Right atrium auricular region (tissue), 2 donors: ENCODE measurements at places on chromosomes 5 and 9.

- H3K4me1 ChIP-seq, result no peaks in the 10 kb centered on the region
- DNase-seq, result no peak
- no peaks in the 10 kb centered on the region for H3K27me3 ChIP-seq
- H3K4me3 ChIP-seq, result no peak overlapping the region
- no peak overlapping the region for H3K27ac ChIP-seq
Observed at GRCh38 chr9:77464661-77465060, 183.5 kb downstream of the GNA14 start.

GRCh38 chr9:133505901-133506652 lies 18.7 kb downstream of the MYMK start:
- H3K36me3 ChIP-seq, result no peaks in the 10 kb centered on the region
- no peaks in the 10 kb centered on the region for H3K4me1 ChIP-seq
- peak overlapping the region; percentile 75 for H3K27ac ChIP-seq
- peak; percentile 85 for DNase-seq
- no peak overlapping the region for H3K4me3 ChIP-seq

DNA sequence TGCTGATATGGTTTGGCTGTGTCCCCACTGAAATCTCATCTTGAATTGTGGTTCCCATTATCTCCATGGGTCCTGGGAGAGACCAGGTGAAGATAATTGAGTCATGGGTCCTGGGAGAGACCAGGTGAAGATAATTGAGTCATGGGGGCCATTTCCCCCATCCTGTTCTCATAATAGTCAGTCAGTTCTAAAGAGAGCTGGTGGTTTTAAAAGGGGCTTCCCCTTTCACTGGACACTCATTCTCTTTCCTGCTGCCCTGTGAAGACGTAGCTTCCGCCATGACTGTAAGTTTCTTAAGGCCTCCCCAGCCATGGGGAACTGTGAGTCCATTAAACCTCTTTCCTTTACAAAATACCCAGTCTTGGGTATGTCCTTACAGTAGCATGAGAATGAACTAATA lies 99.6 kb downstream of the TRIM32 start:
- H3K36me3 ChIP-seq, result no peaks in the 10 kb centered on the region
- H3K4me1 ChIP-seq, result no peaks in the 10 kb centered on the region
- no peak overlapping the region for H3K27ac ChIP-seq
- no peak overlapping the region for H3K4me3 ChIP-seq
- DNase-seq, result no peak
- H3K27me3 ChIP-seq, result no peaks in the 10 kb centered on the region

DNA sequence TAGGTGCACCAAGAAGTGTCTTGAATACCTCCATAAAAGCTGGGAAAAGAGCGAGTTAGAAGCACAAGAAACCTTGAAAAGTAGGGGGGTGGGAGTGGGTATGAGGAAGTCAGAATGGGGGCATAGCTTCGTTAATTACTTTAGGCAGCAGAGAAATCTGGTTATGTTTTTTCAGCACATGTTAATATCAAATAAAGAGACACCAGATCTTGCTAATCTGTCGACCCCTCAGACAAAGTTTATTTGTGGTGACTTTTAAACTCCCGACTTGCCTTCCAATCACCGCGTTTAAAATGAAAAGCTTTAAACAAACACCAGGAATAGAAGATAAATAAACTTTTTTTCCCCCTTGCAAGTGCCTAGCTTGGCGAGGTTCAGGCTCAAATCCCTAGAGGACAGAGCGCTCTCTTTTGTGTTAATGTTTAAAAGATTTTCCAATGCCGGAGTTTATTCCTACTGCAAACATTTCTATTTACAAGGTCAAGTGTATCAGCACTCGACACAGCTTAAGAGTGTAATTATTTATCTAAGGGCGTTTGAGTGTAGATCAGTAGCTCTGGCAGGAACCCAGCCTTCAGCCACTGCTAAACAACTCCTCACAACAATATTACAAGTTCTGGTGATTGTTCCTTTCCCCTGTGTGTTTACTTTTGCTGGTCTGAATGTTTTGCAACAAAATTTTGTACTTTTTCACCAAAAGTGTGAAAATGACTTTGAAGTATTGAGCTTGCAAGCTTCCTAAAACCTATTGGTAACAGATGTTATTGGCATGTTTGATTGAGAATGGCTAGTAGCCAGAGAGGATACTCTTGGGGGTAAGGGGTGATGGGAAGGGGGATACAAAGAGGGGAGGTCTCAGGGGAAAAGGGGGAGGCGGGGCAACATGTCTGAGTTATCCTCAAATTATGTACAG lies 3.8 kb downstream of the GAS1 start:
- no peaks in the 10 kb centered on the region for H3K27me3 ChIP-seq
- H3K27ac ChIP-seq, result no peak overlapping the region
- H3K4me1 ChIP-seq, result no peaks in the 10 kb centered on the region
- no peak overlapping the region for H3K4me3 ChIP-seq

DNA sequence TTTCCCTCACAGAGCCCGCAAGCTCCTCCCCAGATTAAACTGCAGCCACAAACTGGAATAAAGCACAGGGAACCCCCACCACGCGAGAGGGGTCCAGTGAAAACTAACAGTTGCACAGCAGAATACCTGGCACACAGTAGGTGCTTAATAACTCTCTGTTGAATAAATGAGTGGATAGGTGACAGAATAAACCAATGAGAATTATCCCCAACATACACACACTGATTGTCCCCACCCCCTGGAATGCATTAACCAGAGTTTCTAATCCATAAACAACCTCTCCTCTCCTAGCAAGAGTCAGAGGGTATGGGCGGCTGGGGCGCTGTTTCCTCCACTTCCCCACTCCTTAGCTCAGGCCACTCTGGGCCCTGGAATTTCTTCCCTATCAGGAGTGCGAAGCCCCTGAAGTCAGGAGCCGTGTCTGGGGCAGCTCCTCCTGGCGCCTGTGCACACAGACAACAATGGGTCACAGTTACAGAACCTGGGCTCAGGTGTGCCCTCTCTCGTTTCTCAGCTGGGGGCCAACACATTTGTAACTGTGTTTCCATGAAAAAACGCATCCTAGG lies 27.6 kb downstream of the RAPGEF1 start:
- no peaks in the 10 kb centered on the region for H3K27me3 ChIP-seq
- no peak for DNase-seq
- no peak overlapping the region for H3K4me3 ChIP-seq

DNA sequence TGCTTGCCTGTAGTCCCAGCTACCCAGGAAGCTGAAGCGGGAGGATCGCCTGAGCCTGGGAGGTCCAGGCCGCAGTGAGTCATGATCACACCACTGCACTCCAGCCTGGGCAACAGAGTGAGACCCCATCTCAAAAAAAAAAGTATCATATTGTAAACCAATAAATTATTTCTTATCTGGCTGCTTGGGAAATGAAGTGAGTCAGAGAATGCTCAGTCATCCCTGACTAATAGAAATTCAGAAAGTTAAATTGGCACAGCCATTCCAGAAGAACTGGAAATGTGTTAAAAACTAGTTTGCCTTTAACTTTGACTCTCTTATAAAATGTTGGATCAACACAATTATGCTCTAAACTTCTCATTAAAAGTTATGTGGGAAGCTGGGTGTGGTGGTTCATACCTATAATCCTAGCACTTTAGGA lies 9.8 kb upstream of the GNE start:
- H3K27ac ChIP-seq, result no peak overlapping the region
- H3K4me1 ChIP-seq, result no peaks in the 10 kb centered on the region
- H3K4me3 ChIP-seq, result no peak overlapping the region
- H3K27me3 ChIP-seq, result no peaks in the 10 kb centered on the region
- DNase-seq, result no peak
- H3K36me3 ChIP-seq, result no peaks in the 10 kb centered on the region

GRCh38 chr9:85430659-85431338 lies 311.0 kb downstream of the AGTPBP1 start:
- no peaks in the 10 kb centered on the region for H3K36me3 ChIP-seq
- DNase-seq, result no peak
- no peak overlapping the region for H3K4me3 ChIP-seq

GRCh38 chr5:59095480-59095879 lies 512.6 kb downstream of the RAB3C start:
- no peaks in the 10 kb centered on the region for H3K36me3 ChIP-seq
- no peak overlapping the region for H3K4me3 ChIP-seq
- H3K27me3 ChIP-seq, result no peaks in the 10 kb centered on the region
- peaks cover 3% of the 10 kb centered on the region for H3K4me1 ChIP-seq
- no peak for DNase-seq

DNA sequence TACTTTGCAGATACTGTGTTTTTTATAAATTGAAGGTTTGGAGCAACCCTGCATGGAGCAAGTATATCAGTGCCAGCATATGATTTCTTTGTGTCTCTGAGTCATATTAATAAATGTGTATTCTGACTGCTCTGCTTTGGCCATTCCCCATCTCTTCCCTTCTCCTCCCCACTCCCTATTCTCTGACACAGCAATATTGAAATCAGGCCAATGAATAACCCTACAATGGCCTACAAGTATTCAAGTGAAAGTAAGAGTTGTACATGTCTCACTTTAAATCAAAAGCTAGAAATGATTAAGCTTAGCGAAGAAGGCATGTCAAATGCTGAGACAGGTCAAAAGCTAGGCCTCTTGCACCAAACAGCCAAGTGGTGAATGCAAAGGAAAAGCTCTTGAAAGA lies 82.2 kb upstream of the TLX3 start:
- H3K27ac ChIP-seq, result no peak overlapping the region
- no peaks in the 10 kb centered on the region for H3K4me1 ChIP-seq
- H3K4me3 ChIP-seq, result no peak overlapping the region
- no peak for DNase-seq
- H3K27me3 ChIP-seq, result no peaks in the 10 kb centered on the region

- no peak for DNase-seq
- no peak overlapping the region for H3K27ac ChIP-seq
- no peaks in the 10 kb centered on the region for H3K4me1 ChIP-seq
- H3K4me3 ChIP-seq, result no peak overlapping the region
Observed at GRCh38 chr5:130868186-130868840, 296.7 kb downstream of the HINT1 start.

DNA sequence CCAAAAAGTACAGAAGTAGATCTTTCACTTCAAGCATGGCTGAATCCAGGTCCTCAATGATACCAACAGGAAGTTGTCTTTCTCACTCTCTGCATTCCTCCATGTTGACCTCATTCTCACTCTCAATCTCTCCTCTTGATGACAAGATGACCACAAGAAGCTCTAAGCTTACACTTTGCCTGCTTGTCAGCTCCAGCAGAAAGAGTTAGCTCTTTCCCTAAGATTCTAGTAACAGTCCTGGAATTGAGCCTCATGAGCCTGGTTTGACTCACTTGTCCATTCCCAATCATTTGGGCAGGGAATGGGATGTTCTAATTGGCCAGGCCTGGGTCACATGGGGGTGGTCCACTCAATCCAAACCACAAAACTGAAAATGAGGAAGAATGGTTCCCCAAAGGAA lies 3.3 kb upstream of the CLTA start:
- DNase-seq, result no peak
- H3K27ac ChIP-seq, result no peak overlapping the region
- no peak overlapping the region for H3K4me3 ChIP-seq
- H3K4me1 ChIP-seq, result peaks cover 17% of the 10 kb centered on the region
- no peaks in the 10 kb centered on the region for H3K27me3 ChIP-seq

DNA sequence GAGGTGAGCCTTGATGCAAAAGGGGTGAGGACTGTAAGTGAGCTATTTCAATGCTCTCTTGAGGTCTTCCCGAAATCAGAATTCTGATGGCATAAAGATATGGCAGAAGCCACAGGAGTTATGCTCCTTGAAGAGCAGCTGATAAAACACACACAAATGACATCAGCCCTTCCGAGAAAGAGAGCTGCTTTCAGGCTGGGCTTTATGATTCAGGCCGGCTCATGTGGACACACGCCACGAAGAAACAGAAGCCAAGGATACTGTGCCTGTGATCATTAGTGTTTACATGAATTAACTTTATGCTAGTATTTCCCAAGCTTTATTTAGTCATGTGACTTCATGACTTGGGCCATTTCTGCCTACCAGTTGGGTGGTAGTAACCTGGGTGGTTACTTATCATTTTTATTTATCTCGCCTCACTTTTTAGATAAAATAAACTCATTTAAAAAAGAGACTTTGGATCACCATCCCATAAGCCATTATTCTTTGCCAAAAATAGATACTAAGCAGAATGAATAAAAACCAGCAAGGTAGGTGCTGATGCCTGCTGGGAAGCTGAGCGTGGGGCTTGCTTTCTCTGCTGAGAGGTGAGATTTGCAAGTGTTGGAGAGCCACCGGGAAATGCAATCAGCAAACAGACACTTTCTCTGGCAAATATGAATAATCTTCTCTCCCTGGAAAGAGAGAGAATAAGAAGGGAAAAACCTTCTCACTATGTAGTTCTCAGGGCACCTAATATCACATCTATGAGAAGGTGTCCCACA lies 73.0 kb upstream of the SLC25A51 start:
- no peak overlapping the region for H3K27ac ChIP-seq
- DNase-seq, result no peak
- H3K4me3 ChIP-seq, result no peak overlapping the region
- H3K4me1 ChIP-seq, result no peaks in the 10 kb centered on the region
- no peaks in the 10 kb centered on the region for H3K27me3 ChIP-seq

DNA sequence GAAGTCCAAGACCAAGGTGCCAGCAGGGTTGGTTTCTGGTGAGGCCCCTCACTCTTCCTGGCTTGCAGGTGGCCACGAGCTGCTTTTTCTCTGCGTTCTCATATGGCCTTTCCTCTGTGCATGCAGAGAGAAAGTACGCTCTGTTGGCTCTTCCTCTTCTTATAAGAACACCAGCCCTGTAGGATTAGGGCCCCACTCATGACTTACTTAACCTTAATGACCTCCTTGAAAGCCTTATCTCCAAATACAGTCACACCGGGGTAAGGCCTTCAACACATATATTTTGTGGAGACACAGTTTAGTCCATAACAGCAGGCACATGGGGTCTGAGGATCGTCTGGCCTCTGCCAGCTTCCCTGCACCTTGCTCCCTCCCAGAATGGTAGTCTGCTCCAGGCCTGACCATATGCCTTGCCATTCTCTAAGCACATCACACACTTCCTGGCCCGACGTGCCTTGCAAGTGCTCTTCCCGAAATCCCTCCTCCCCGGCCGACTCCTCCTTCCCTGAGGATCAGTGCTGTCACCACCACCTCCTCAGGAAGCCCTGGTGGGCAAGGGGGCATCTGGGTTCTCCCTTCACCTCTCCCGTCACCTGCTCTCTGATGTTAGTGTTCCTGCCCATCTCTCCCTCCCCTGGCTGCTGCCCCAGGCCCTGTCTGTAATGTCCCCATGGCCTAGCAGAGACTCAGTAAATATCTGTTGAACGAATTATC lies 200.7 kb downstream of the AOPEP start:
- H3K27ac ChIP-seq, result no peak overlapping the region
- no peaks in the 10 kb centered on the region for H3K27me3 ChIP-seq
- peaks cover 43% of the 10 kb centered on the region for H3K4me1 ChIP-seq
- no peaks in the 10 kb centered on the region for H3K36me3 ChIP-seq
- H3K4me3 ChIP-seq, result no peak overlapping the region
